ENCODE measurements at places on chromosomes 2 and 18. TPM values are rescaled to one million over a fixed set of nuclear protein-coding genes. Genes with fewer than 3 reads are reported as not detected.

DNA sequence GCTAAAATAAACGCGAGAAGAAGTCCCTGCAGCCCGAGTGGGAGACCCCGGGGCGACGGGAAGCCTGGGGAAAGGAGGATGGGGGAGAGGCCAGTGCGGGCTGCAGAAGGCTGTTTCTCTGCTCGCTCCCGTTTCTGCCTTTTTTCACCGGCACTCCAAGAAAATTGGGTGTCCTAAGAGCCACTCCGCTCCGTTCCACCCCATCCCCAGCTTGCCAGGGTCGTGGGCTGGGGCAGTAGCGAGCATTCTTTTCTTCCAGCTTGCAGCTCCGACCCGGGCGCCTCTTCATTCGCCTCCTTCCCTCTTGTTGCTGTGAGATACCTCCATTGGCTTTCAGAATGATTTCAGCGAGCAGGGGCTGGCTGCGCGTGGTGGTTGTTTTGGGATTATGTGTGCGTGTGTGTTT is 1.1 kb downstream of the HOXD3 start:
- DNase-seq = no peak

The SRD5A2 gene
- total RNA-seq = not detected

The ARPC2 gene
- 161 TPM for total RNA-seq

The ANO7 gene
- total RNA-seq = 1.0 TPM

The WDR54 gene
- 3.4 TPM for total RNA-seq

The ZNF516 gene
- 13.4 TPM for total RNA-seq

The KIF1A gene
- total RNA-seq = 83.0 TPM

All from right cardiac atrium (tissue), 5 donors.